ENCODE measurements at places on chromosomes 6 and 20. TPM values are rescaled to one million over a fixed set of nuclear protein-coding genes. Genes with fewer than 3 reads are reported as not detected.

The OR2B6 gene
- polyA plus RNA-seq: not detected

The RIPPLY2 gene
- polyA plus RNA-seq: not detected

The MLN gene
- polyA plus RNA-seq: not detected

The ABT1 gene
- 44.8 TPM for polyA plus RNA-seq

The TRIM40 gene
- not detected for polyA plus RNA-seq

The LRP11 gene
- 1.5 TPM for polyA plus RNA-seq

All from naive thymus-derived CD4-positive, alpha-beta T cell (primary cell).